ENCODE measurements at places on chromosomes 11 and 22.

DNA sequence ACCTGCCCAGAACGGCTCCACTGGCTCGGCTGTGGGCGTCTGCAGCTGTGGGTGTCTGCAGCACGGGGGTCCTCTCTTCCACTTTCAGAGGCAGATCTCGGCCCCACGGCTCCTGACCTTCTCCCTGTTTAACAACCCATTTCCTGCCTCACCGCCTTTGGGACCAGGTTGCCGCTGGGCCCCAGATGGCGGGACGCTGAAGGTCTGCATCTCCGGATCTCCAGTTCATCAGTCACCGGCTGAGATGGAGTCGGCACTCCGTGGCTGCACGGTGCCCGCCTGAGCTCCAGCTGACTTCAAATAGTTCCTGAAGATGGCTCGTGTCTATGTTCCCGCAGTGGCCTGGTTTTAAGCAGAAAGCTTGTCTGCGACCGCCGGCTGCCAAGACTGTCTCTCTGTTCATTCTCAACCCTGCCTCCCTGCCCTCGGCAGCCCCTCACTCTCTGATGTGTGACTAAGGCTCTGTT is 475.9 kb downstream of the BRD1 start:
- DNase-seq = no peak

DNA sequence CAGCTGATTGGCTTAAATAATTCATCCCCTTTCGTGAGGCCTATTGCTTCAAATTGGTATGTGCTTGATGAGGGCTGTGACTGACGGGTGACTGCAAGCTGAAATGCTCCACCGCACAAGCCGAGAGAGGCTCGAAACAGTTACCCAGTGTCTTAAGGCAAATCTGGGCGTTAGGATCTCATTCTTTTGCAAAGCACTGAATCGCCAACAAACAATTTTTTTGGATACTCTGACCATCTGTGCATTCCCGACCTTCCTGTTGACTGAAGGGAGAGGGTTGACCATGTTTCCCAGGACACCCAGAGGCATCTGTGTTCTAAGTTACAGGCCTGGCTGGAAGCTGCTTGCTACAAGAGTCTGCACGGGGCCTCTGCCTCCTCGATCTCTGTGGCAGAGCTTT is 32.1 kb downstream of the CACNG2 start:
- no peak for DNase-seq

- DNase-seq = no peak
Measured at GRCh38 chr11:95222817-95223216, 8.2 kb downstream of the SESN3 start.

DNA sequence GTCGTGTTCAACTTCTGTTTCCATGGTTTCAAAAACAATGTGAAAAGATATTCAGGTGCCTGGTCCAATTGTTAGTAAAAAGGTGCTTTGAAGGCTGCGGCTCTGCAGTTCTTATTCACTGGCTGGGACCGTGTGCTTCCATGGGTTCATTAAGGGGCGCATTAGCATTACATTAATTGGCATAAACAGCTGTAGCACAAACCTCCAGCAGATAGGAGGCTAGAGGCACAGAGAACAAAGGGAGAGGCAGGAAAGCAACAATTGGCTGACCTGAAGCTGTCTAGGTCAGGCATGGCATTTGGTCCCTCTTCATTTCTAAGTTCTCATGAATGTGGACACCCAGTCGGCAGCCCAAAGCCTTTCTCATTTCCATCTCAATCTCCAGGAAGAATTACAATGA is 16.6 kb downstream of the PAK1 start:
- no peak for DNase-seq

DNA sequence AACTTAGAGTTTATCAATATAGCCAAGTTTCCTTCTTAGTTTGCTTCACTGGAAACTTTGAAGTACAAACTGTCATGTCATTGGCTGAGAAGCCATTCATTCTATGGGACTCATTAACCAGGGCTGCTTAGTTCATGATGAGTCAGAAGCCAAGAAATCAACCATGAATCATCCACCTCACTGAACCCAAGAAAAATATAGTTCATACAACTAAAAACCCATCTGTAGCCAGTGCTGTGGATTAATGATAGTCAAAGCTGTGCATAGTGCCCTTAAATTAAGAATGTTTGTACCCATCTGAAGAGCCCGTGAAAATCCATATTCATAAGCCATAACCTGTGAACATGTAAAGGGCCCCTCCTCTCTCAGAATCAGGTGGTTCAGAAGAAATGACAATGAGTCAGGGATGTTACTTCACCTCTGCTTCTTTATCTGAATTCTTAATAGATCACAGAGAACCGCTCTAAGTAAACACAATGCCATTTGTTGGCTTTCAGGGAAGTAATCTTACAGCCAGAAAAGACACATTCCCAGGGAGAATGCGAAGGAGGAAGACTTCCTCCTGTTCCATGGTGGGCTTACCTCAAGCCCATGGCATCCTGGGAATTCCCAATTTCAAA is 25.4 kb downstream of the MMP20 start:
- peak; percentile 92 for DNase-seq

GRCh38 chr11:26319906-26320305 is 12.0 kb upstream of the ANO3 start:
- no peak for DNase-seq

GRCh38 chr22:42964994-42965699 is 49.8 kb downstream of the PACSIN2 start:
- no peak for DNase-seq

DNA sequence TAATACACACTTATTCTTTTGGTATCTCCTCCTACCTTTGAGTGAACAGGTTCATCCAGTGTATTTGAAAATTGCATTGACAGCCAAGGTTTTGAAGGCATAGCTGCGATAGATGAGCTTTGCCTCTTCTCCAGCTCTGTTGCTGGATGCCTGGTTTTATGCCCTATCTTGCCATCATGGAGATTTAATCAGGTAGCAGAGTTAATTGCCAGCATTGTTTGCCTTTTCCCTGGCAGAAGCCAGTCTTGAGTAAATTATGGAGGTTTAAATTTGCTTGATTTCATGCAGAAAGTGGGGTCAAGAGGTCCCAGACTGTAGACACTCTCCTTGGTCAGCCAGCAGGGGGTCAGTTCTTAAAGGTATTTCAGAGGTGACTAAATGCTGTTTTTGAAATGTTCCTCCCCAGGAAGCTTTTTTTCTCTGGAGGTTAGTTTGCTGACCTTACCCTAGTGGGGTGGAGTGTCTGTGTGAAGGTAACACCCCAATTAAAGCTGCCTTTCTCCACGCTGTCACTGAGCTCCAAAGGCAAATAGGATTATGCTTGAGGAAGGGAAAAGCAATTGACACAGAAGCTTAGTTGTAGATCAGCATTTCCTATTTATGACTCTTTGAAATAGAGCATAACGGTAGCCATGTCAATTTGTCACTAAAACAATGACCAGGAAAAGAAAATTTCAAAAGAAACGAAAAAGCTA is 96.0 kb downstream of the EXT2 start:
- DNase-seq = no peak

GRCh38 chr22:34036931-34037330 is 116.7 kb upstream of the LARGE1 start:
- DNase-seq = peak; percentile 15

GRCh38 chr11:30666817-30667216 is 80.7 kb upstream of the MPPED2 start:
- no peak for DNase-seq

GRCh38 chr22:28249402-28249801 is 330.3 kb upstream of the PITPNB start:
- no peak for DNase-seq

DNA sequence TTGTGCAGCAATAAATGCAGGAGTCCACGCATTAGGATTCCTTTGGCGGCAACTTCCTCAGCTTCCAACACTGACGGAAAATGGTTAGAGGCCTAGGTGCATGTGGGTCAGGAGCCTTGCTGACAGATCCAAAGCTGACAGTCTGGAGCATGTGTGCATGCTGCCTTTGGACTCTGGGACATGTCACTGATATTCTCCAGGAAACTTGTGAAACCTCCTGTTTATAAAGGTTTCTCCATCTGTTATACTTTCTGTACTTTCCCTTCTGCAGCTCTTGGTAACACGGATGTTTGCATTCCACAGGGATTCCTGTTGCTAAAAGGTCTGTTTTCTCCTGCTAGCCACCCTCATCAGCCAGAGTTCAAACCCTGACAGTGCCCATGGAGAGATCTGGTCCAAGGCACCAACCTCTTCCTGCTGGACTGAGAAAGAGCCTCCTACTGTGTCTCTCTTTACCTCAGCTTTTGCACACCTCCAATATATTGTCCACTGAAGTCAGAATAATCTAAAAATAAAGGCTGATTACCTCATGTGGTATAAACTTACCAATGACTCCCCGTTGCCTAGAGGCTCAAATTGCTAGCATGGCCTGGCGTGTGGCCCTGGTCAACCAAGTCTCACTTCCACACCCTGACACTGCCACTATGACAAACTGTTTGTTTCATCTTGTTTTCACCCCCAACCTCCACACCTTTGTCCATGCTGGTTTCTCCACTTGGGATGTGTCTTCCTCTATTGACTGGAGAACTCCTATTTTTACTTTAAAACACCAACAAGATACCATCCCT is 31.1 kb upstream of the LYVE1 start:
- DNase-seq = no peak

DNA sequence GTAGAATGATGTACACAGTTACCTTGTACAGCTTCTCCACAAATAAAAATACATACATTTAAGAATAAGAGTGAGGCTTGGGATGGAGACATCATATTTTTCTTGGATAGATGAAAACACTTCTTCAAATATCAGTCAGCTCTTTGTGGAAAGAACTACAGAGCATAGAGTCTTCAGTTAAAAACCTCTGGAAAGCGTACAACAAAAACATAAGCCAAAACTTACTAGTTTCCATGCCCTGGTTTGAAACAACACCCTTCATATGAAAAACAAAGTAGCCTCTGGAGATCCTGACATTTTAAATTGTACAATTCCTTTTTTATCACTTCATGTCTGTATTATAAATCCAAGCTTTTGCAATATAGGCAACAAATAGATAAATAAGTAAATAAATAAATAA is 7.0 kb upstream of the CEP126 start:
- no peak for DNase-seq

DNA sequence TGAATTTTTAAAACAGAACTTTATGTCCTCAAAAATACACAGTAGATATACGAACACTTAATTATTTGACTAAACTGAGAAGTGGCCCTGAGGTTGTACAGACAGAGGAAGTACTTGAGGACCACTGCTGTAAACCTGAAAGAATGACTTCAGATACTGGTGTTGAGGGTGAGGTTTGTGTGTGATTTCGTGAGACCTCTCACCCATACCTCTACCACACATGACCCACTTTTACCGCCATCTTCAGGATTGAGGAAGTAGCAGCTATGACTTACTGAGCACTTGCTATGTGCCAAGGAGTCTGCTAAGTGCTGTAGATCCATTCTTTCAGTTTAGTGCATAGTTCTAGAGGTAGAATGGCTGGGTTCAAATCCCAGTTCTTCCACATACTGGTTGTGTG is 21.9 kb downstream of the MMP13 start:
- DNase-seq = no peak

- DNase-seq = no peak
Measured at GRCh38 chr11:57425565-57426438, 1.1 kb downstream of the SLC43A3 start.

GRCh38 chr22:32636884-32637283 is 162.3 kb downstream of the FBXO7 start:
- DNase-seq = no peak

Data from ACHN (cell line).